Cardiac ventricle fibroblast (primary cell): ENCODE measurements at places on chromosomes 3 and 15. TPM values are rescaled to one million over a fixed set of nuclear protein-coding genes. Genes with fewer than 3 reads are reported as not detected.

The TMEM40 gene
- total RNA-seq, result not detected in 2 replicates

The OR5K2 gene
- not detected in 2 replicates for total RNA-seq

The CIP2A gene
- total RNA-seq, result 3.3 and 4.0 TPM in 2 replicates

The ALDH1A3 gene
- 59.3 and 74.9 TPM in 2 replicates for total RNA-seq

The SLC38A3 gene
- not detected in 2 replicates for total RNA-seq

The C3orf85 gene
- total RNA-seq, result not detected in 2 replicates

The GOLGA6D gene
- not detected in 2 replicates for total RNA-seq

The SH2D7 gene
- not detected in 2 replicates for total RNA-seq

The DOCK3 gene
- under 0.01 and 0.05 TPM in 2 replicates for total RNA-seq

The ZNF770 gene
- 16.8 and 18.7 TPM in 2 replicates for total RNA-seq

The ITIH1 gene
- not detected in 2 replicates for total RNA-seq

The STRIT1 gene
- total RNA-seq, result not detected in 2 replicates

The GOLGA8T gene
- total RNA-seq, result not detected in 2 replicates

The CLDN18 gene
- not detected in 2 replicates for total RNA-seq

The ADGRG7 gene
- total RNA-seq, result not detected in 2 replicates

The RAD18 gene
- total RNA-seq, result 2.8 and 2.9 TPM in 2 replicates

The HESX1 gene
- 0.19 and 0.49 TPM in 2 replicates for total RNA-seq

The PPP1R14D gene
- total RNA-seq, result not detected in 2 replicates

The CD200 gene
- 7.8 and 8.7 TPM in 2 replicates for total RNA-seq

The SAMD7 gene
- total RNA-seq, result not detected in 2 replicates

The ADAMTS7 gene
- total RNA-seq, result 12.6 and 13.6 TPM in 2 replicates

The ARRDC4 gene
- 7.0 and 9.8 TPM in 2 replicates for total RNA-seq

The CMTM8 gene
- 11.1 and 15.5 TPM in 2 replicates for total RNA-seq

The CLDN16 gene
- total RNA-seq, result not detected in 2 replicates

The SLC9C1 gene
- 0.19 TPM in 1 of 2 replicates, not detected in the other for total RNA-seq

The LXN gene
- total RNA-seq, result 71.8 and 72.4 TPM in 2 replicates

The KBTBD12 gene
- not detected in 2 replicates for total RNA-seq

The AADACL2 gene
- total RNA-seq, result not detected in 2 replicates

The EIF4E3 gene
- 2.8 and 5.6 TPM in 2 replicates for total RNA-seq

The TIMMDC1 gene
- total RNA-seq, result 34.5 and 34.7 TPM in 2 replicates

The PLAAT1 gene
- total RNA-seq, result not detected in 2 replicates

The OR5K1 gene
- not detected in 2 replicates for total RNA-seq

The ZPLD1 gene
- total RNA-seq, result not detected in 2 replicates

The SNTN gene
- not detected in 2 replicates for total RNA-seq

The KLHL6 gene
- 0.06 TPM in 1 of 2 replicates, not detected in the other for total RNA-seq

The MYLK gene
- total RNA-seq, result 2.8 and 5.9 TPM in 2 replicates

The TRH gene
- not detected in 2 replicates for total RNA-seq

The ATP13A5 gene
- not detected in 2 replicates for total RNA-seq

The LRTM1 gene
- not detected in 2 replicates for total RNA-seq

The EPB42 gene
- not detected in 2 replicates for total RNA-seq

The GAP43 gene
- total RNA-seq, result 1.9 and 4.9 TPM in 2 replicates

The RLBP1 gene
- not detected in 2 replicates for total RNA-seq

The EPHB1 gene
- total RNA-seq, result 0.06 and 0.15 TPM in 2 replicates

The IL12A gene
- 3.1 TPM in 1 of 2 replicates, not detected in the other for total RNA-seq

The LRRC2 gene
- 0.10 and 0.37 TPM in 2 replicates for total RNA-seq

The PLSCR2 gene
- not detected in 2 replicates for total RNA-seq

The TNFSF10 gene
- total RNA-seq, result 6.9 and 8.3 TPM in 2 replicates

The PLA2G4E gene
- not detected in 2 replicates for total RNA-seq

The BAHD1 gene
- 10.0 and 11.9 TPM in 2 replicates for total RNA-seq

The TGM4 gene
- not detected in 2 replicates for total RNA-seq

The GASK1A gene
- total RNA-seq, result 0.15 and 0.75 TPM in 2 replicates

The ABCC5 gene
- 9.8 and 11.0 TPM in 2 replicates for total RNA-seq

The TTLL13 gene
- not detected in 2 replicates for total RNA-seq

The AHSG gene
- total RNA-seq, result not detected in 2 replicates

The TXNRD3 gene
- 9.4 and 16.7 TPM in 2 replicates for total RNA-seq

The RAB43 gene
- 11.3 and 18.5 TPM in 2 replicates for total RNA-seq

The CYP8B1 gene
- not detected in 2 replicates for total RNA-seq
